Neural crest cell (in vitro differentiated cells): ENCODE measurements at places on chromosomes 16 and 17. TPM values are rescaled to one million over a fixed set of nuclear protein-coding genes. Genes with fewer than 3 reads are reported as not detected.

GRCh38 chr16:85767531-85767930, 16.6 kb upstream of the C16orf74 start:
- no peak for DNase-seq

DNA sequence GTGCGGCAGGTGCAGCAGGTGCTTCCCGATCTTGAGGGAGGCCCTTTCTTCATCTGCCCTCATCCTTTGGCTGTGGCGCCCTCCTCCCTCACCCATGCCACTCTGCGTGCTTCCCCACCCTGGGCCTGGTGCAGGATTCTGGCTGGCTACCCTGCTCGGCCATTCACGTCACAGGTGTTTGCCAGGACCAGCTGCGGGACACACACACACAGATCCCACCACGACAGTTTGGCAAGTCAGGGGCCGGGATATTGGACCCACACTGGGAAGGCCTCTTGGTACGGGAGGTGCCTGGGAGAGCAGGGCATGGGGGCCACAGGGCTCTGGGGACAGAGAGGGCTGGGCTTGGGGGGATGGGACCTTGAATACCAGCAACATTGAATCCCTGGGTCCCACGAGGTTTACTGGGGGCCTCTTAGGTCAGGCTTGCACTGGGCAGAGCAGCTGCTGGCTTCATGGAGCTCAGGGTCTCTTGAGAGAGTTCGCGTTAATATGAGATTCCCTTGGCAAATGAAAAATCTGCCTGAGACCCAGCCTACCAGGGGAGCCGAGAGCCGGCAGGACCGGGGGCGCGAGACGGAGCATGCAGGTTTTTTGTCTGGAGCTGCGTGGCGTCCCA, 15.1 kb downstream of the ADCY7 start:
- no peak for DNase-seq

The KRTAP4-5 gene
- not detected in 2 replicates for total RNA-seq

The CES1 gene
- total RNA-seq = 0.58 TPM in 1 of 2 replicates, not detected in the other
